Right renal cortex interstitium (tissue), 3 donors: ENCODE measurements at places on chromosomes 1 and 21.

- no peak for DNase-seq
Measured at GRCh38 chr1:204046346-204046745, 26.6 kb upstream of the SOX13 start.

- DNase-seq = no peak
Measured at GRCh38 chr21:42009018-42009830, 936 bp downstream of the ZBTB21 start.

DNA sequence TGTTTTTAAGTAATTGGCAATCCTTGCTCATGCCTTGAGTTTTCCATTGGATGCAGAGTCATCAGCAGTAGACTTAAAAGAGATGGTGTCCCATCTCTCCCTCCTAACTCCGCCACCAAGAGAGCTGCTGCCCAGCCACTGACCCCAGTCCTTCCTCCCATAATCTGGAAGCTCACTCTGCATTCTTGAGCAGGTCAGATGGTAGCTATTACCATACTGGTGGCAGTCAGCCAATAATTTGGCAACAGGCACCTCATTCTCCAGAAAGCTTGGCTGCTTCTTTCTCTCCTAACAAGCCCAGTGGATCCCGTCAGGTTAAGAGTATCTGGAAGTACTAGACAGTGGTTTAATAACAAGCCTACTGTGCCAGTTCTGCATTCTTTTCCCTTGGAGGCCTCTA lies 272.1 kb downstream of the ZNF648 start:
- DNase-seq = no peak

- DNase-seq = no peak
Measured at GRCh38 chr1:69088571-69088970, 479.2 kb upstream of the LRRC7 start.
